Foreskin melanocyte (primary cell): ENCODE measurements at places on chromosomes 3 and 15.

GRCh38 chr3:64290864-64291263 lies 65.6 kb upstream of the PRICKLE2 start:
- no peak for DNase-seq

GRCh38 chr3:115113367-115113766 lies 33.7 kb downstream of the ZBTB20 start:
- DNase-seq, result no peak

DNA sequence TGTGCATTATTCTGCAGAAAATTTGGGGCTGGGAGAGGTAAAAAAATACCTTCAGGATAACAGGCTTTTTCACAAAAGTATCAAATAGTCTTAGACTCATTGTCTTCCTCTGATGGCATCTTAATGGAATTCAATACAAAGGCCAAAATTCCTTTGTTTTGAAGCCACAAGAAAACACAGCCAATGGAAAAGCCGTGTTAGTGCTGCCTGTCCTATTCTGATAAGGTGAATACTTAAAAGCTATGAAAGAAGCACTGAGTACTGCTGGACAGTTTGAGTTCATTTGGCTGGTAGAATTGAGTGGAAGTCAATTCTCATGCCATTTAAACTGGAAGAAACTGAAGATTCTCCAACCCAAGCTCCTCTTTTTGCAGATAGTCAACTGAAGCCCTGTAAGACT lies 395.3 kb upstream of the TPRG1 start:
- DNase-seq, result no peak

DNA sequence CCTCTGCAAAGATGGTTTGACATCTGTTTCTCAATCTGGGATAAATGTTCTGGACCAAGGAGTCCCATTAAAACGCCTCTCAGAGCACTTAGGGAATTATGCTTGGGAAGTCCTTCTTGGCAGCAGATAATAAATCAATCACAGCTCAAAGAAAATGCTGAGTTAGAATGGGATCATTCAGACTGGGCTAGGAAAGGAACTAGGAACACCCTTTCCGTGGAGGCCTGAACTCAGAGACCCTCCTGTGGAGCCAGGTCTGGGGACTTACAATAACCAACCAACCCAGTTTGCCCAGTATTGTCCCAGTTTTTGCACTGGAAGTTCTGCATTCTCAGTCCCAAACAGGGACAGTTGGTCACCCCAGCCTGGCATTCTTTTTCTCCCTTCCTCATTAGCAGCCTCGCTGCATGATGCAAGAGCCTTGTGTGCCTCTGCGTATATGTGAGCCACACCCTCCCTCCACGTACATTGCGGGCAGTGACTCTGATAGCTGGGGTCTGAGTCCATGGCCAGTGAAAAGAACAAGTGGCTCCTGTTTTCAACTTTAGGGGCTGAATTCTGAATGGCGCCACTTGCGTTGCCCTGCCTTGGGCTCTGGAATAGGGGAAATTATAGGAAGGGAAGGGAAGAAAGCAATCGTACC lies 88.7 kb downstream of the SEMA5B start:
- DNase-seq, result no peak

- DNase-seq, result no peak
Measured at GRCh38 chr3:15382405-15382923, 44.9 kb downstream of the METTL6 start.

DNA sequence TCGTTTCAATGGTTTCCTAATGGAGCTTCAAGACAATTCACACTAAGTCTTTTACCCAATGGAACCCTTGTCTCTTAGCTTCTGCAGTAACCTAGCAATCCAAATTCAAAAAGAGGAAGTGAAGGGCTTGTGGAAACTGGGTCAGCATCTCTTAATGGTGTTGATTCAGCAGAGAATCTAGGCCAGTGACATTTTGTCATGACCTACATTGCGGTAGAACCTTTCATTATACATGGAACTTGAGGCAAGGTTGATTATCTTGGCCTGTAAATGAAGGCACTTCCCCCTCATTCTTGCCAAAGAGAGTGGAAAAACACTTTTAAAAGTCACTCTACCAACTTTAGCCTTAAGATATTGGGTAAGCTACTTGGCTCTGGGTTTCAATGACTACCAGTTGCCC lies 42.8 kb downstream of the C2CD4B start:
- DNase-seq, result no peak

- DNase-seq, result no peak
Measured at GRCh38 chr15:80495401-80495942, 91.3 kb downstream of the ARNT2 start.

DNA sequence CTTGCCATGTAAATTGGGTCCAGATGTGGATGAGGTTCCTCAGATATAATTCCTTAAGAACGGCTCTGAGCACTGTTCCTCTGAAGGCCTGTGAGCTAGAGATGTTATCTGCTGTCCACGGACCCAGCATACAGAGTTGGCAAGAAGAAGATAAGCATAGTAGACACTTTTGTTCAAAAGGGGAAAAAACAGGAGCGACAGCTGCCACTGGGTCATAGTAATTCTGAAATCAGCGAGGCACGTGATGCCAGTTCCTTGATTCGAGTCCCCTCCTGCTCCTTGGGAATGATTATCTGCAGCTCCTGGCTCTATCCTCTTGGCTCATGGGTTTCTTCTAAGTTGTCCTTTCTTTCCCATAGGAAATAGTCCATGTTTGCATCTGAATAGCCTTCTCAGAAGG lies 2.5 kb upstream of the RAB7A start:
- no peak for DNase-seq

- DNase-seq, result no peak
Measured at GRCh38 chr3:44427683-44428082, 49.8 kb downstream of the ZNF445 start.

DNA sequence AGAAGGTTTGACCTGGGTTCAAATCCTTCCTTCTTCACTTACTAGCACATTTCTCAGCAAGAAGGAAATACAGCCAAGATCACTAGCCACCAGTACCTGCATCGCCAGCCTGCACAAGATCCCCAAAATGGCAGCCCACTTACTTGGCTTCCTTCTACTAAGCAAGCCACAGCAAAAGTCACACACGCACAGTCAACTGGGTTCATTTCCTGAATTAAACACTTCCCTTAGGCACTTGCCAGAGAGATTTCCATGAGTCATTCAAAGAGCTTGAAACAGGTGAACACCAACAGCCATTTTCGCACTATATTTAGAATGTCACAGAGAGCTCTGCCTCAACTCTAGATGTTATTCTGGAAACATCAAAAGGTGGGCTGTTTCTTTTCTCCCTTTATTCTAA lies 42.6 kb downstream of the MGLL start:
- no peak for DNase-seq

DNA sequence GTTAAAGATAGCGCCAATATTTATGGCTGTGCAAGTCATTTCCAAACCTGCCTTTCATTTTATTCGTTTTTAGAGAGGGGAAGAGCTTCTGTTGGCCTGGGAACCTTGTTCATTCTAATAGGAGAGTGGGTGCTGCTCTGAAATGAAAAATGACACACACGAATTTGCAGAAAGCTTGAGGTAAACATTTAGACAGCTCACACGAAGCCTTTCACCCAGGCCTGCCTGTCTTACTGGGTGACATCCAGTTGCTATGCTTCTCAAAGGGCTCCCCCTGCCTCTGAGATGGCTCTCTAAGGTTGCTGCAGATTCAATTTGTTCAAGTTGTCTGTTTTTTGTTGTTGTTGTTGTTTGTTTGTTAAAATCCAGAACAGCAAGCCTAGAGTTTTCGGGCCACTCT lies 18.2 kb downstream of the PEX5L start:
- DNase-seq, result no peak

- DNase-seq, result no peak
Measured at GRCh38 chr15:38252481-38253350, at the start of gene SPRED1. Gene SPRED1, plus strand, starts transcription at chr15:38252836. Its CDS starts 350 bp downstream, at chr15:38253186.

- peak; percentile 64 for DNase-seq
Measured at GRCh38 chr3:141914311-141914710, 37.9 kb downstream of the ATP1B3 start.

DNA sequence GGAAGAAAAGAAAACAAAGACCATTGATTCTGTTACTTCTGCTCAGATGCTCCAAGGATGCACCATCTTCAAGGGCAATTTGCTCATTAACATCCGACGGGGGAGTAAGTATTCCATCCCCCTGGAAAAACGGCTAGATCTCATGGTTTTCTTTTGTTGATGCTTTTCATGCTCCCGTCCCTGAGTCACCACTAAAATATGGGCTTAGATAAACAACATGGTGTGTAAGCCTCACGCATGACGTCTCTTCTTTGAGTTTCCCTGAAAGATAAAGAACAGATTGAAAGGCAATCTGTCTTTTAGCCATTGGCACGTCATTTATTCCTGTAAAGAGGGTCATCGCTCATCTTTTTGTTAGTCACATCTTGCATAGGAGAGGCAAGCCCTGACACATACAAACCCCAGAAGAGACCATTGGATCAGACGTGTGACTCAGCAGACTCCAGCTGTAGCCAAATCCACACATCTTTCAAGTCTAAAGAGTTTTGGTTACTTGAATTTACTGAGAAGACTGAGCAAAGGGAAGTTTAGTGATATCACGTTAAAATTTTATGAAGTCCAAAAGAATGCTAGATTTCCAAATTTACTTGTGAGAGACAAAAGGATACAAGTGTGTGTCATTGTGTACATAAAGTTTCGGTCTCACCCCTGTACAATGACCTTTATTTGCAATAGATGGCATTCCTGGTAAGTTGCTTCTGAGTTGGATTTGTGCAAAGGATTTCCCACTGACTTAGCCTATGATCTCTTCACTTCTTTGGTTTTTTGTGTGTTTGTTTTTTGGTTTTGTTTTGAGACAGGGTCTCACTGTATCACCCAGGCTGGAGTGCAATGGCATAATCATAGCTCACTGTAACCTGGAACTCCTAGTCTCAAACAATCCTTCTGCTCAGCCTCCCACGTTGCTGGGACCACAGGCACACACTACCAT lies 110.5 kb downstream of the PGPEP1L start:
- DNase-seq, result peak; percentile 100

GRCh38 chr3:124469555-124469954 lies 260.7 kb upstream of the UMPS start:
- DNase-seq, result no peak

DNA sequence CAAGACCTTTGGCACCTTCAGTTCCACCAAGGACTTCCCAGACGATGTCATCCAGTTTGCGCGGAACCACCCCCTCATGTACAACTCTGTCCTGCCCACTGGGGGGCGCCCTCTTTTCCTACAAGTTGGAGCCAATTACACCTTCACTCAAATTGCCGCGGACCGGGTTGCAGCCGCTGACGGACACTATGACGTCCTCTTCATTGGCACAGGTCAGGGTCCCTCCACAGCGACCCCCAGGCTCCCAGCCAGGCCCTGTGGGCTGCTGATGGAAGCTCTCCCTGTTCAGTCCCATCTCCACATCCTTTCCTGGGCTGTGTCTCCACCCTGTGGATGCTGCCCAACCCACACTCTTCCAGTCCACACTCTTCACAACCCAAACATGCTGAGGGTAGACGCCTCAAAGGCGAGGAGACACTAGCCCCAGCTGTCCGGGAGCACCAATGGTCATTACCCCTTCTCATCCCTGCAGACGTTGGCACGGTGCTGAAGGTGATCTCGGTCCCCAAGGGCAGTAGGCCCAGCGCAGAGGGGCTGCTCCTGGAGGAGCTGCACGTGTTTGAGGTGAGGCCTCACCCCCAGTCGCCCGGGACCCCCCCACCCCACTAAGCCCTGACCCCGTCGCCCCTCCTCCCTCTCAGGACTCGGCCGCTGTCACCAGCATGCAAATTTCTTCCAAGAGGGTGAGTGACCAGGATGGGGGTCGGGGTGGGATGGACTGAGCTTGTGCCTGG lies 4.3 kb upstream of the LSMEM2 start:
- no peak for DNase-seq

DNA sequence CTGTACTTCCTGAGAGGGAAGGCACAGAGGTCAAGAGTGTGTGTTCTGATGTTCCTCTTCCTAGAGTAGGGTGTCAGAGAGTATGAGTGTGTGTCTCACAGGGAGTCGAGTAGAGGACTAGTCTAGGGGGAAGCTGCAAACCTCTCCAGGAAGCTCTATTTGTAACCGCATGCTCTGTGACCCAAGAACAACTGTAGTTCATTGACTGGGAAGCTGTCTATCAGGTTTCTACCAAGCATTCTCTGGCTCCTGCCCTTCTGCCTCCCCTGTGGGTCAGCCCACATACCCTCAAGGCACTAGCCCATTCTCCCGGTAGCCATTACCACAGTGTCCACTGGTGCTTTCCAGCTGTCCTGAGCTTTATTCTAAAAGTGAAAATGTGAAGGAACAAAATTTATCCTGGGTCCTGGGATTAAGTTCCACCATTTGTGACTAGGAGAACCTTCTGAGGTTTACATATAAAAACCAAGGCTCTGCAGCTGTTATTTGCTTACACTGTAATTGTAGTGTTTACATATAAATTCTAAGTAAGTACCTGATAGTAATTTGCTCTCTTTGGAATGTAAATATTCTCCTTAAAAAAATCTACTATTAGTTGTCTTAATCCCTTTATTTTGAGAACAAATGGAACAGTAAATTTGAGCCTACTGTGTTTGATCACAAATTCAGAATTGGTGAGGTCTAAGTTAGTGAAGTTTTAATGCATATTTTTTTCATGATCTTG lies 40.7 kb downstream of the MYRIP start:
- no peak for DNase-seq

DNA sequence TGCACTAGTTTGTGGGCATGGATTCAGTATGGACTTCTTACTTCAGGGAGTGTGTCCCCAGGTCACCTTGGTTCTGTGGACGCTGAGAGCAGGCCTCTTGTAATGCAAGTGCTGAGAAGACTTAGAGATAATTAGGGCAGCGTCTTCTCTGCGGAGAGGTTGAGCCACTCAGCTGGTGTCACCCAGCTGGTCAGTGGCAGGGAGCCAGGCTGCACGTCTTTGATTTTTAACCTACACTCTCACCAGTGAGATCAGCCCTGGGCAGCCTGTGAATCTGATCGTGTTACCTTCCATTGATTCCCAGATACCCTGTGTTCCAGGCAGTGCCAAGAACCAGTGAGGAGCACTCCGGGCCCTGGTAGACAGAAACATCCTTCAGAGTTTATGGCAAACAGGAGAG lies 92.6 kb downstream of the SLCO3A1 start:
- DNase-seq, result no peak

GRCh38 chr3:136804813-136805212 lies 14.1 kb upstream of the SLC35G2 start:
- DNase-seq, result no peak
